Psoas muscle (tissue), 8 donors: ENCODE measurements at places on chromosomes 5 and 9. TPM values are rescaled to one million over a fixed set of nuclear protein-coding genes. Genes with fewer than 3 reads are reported as not detected.

GRCh38 chr9:138046641-138047301 lies 169.2 kb downstream of the CACNA1B start:
- DNase-seq: no peak

GDF9 gene
- polyA plus RNA-seq: 1.2 TPM

DNA sequence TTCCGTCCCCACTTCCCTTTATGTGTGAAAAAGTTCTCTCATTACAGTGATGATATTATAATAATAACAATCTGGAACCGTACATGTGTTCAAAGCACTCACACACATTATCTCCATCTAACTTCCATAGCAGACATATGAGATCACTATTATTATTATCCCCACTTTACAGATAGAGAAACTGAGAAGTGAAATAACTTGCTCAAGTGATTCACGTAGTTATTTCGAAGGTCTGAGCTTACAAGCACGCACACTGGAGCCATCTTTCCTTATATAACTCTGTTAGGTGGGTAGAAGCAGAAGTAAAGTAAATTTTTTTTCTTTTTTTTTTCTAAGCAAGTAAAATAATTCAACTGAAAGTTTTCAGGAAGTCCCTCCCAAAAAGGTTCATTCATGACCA lies 62.9 kb upstream of the PTGER4 start:
- no peak for DNase-seq

DNA sequence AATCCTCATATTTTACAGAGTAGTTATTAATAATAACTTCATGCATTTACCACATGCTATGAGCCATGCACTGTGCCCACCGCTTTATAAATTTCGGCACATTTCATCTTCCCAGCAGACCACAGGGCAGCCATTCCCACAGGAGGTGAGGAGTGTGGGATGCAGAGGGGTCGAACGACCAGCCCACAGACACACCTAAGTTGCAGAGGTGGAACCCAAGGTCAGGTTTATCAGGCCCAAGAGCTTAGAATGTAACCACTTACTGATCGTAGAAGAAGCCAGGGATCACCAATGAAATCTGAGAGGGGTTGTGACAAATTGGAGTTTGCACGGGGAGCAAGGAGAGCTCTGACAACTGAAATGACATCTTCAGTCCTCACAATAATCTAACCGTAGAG lies 303.0 kb upstream of the MSX2 start:
- no peak for DNase-seq

GRCh38 chr5:54520438-54520846 lies 2.9 kb downstream of the SNX18 start:
- DNase-seq: no peak

DNA sequence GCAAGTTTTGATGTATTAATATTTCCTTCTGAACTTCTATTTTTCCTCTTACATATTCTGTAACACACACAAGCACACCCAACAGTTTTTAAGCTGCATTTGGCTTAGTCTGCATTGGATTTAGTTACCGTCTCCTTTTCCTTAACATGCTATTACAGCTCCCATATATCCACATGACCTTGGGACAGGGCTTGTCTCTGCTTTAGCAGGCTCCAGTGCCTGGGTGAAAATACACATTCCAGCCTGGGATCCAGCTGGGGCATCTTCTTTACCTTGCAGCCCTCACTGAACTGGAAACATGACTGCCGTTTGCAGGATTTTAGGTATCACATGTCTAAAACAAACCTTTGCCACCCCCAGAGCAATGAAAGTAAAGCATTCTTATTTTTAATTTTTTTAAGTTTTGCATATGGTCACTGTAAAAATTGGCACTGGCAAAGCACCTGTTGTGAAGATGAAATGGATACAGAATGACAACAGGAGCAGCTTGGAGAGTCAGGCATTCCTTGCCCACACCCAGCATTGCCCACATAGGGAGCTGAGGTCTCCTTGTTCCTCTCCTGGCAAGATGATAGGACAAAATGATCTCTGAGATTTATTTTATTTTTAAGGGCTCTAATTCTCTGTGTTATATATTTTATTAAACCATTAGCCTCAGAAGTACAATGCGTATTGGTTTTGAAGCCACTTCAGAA lies 4.0 kb downstream of the GADD45G start:
- no peak for DNase-seq

DNA sequence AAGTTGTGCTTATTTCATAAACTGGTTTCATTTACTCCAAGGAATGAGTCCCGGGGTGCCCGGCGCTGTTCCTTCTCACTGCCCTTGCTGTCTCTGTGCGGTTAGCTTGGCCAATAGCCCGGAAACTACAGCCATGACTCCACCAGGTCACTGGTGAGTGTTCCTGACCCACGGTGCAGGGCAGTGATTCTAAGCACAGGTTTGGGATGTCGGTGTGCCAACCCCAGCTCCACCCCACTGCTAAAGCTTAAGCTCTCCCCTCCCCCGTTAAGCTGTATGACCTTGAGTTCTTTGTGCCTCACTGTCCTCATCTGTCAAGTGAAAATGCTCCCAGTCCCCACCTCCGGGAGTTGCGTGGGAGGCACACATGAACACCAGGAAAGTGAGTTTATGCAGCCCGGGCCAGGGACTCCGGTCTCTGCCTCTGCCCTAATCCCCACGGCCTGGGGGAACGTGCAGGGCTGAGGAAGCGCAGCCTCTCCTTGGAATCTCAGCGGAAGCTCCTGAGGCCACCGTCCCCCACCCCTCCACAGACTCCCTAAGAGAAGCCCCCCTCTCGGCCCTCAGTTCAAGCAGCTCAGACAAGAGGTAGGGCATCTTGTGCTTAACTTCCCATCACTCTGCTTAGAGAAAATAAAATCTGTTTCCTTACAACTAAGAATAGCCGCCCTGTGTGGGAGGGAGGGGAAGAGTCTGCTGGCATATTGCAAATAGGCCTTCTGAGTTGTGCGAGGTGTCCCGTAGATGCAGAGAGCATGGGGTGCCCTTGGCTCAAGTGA lies 92.0 kb upstream of the RAI14 start:
- DNase-seq: peak; percentile 14

DNA sequence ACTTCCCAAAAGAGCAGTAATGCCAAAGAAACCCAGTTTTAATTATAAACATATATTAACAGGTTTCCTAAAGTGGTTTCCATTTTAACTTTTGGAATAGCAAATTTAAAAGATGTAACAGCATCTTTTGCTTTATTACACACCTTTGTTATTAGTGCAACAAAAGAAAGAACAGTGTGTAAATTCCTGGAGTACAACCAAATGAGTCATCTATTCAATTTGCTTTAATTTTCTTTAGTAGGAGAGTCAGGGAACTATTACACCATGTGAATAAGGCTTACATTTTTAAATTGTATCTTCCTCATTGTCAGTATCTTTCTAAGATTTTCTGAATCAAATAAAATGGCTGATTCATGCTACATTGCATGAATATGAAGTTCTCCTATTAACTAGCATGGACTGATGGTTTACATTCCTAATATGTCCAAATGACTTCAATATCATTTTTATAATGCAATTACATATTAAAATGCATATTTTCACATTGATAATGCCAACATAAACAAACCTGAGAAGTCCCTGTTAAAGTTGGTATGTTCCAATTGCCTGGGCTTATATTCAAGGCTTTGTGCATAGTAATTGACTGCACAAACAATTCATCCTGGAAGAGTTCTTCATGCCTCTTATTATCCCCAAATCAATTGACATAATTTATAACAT lies 22.5 kb downstream of the EDIL3 start:
- no peak for DNase-seq

DNA sequence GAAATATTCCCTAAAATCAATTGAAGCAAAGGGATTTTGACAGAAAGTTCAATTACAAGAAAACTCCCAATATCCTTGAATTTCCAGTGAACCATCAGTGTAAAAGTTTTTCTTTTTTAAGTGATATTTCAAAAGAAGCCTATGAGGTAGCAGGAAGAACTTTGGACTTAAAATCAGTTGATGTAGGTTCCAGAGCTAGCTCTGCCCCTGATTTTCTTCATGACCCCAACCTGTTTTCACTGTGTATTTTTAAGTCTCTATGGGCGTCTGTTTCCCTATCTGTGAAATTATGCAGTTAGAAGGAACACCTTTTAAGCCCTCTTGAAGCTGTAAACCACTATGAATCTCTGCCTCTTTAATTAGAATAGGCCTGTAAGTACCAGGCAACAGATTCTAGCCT lies 66.2 kb upstream of the SLC1A1 start:
- no peak for DNase-seq

ZNF367 gene
- polyA plus RNA-seq: 1.0 TPM

GRCh38 chr5:36703245-36703860 lies 96.9 kb downstream of the SLC1A3 start:
- DNase-seq: peak; percentile 36

GRCh38 chr9:18122171-18122570 lies 351.8 kb upstream of the ADAMTSL1 start:
- DNase-seq: no peak

DNA sequence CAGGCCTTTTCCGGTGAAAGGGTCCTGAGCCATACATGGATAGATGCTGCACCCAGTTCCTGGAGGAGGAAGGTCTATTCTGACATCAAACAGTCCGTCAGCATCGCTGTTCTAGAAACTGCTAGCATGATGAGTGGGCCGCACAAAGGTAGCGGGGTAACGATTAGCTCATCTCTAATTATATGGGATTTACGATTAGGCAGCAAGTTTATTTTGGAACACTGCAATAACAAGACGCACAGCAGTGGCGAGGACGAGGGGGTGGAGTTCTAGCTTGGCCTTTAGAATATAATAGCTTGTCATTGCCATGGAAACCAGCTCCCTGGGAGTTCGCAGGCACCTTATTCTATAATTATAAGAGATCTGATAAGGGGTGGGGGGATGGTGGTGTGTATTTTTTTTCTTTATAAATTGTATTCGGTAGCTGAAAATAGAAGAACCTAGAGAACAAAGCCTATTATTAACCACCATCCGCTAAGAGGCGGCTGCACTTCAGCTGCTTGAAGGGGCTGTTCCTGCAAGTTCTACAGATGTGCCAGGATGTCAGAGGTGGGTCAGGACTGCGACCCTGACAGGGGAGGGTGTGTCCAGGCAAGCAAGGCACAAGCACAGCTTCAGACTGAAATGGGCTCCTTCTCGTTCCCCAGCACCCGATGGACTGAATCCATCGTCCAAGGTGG lies 311.0 kb downstream of the AGTPBP1 start:
- no peak for DNase-seq

FGF1 gene
- 1.00 TPM for polyA plus RNA-seq

DNA sequence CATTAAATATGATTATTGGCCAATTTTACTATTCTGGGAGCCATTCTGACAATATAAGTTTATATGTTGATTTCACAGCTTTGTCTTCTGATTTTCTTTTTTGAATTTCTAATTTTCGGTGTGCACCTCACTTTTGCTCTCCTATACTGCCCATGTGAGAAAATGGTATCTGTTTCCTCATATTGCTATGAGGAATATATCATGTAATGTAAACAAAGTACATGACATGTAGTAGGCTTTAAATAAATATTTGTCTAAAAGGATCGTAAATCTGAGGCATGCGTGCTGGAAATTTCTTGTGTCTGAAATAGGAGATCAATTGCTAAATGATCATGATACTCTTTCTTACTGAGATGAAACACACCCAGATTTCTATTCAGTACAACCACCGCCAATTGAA lies 119.9 kb downstream of the ZDHHC21 start:
- DNase-seq: no peak

GRCh38 chr5:133525126-133525525 lies 87.2 kb downstream of the FSTL4 start:
- DNase-seq: no peak

- DNase-seq: no peak
These were observed 73.7 kb downstream of the TENT4A start for GRCh38 chr5:6786786-6787495.

DNA sequence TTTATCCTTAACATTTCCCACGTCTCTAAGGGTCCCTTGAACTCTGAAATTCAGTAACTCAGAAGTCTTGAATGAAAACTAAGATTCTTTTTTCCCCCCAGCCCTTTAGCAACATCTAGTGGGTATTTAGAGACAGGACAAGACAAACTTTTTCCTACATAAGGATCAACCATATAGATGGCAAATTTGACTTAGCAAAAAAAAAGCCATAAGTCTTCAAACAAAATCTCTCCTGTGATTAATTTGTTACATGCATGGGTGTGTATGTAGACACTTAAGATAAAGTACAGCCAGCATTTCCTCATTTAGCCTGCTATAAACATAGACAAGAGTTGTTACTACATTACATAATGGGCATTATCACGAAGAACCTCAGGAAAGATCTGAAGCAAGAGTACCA lies 29.1 kb upstream of the ANKRD31 start:
- DNase-seq: no peak

DNA sequence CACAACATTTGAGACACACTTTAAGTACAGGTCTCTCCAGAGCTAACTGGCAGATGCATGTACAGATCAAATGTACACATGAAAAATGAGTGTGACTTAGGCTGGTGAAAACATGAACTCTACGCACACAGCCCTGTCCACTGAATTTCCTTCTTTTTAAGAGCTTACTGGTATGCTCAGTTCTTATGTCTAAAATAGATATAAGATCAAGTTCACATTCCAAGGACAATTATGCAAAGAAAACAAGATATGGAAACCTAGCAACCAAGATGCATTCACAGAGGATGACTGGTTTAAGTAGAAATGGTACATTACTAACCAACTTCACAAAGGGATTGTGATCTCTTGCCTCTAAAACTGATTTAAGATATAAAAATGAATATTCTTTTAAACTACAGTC lies 56.7 kb downstream of the TLE1 start:
- no peak for DNase-seq

DNA sequence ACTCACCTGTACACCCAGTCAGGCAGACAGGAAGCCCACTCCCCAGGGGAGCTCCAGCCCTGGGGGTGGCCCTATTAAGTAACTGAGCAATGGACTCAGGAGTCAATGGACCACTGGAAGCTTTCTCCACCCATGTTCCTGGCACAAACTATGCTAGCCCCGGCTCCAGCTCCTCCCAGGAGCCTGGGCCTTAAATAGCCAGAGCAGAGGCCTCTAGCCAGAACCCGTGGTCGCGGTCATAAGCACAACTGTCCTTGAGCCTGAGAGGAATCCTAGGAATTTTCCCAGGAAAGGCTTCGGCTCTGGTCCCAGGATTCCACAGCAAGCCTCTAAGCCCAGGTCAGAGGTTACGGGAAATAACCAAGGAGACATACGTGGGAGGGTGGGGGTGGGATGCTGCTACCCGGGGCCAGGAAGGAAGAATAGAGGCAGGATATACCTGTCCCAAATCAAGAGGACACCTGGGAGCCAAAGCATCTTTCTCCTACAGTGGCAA lies 5.5 kb downstream of the SEPTIN8 start:
- peak; percentile 56 for DNase-seq

NR6A1 gene
- 0.70 TPM for polyA plus RNA-seq
